ENCODE measurements at places on chromosomes 2 and 18.
A peak's percentile ranks its signal among the peaks of the same experiment; 100 is the strongest.

DNA sequence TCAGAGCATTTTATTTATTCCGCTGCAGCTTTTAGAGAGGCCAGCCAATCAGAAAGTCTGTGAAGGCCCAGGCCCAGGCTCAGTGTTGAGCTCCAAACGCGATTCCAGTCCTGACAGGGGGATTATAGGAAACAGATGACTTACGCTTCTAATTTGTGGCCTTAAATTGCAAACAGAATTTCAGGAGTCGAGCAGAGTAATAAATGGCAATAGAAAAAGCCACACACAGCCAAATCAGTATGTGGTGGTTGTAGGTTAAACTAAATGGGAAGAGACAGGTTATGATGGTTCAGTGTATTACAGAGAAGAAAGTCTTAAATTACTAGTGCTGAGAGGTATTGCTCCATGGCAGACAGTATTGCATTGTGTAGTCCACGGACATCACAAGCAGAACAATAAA, 131.0 kb upstream of the ZEB2 start:
- no peak for DNase-seq

- no peak for DNase-seq
These were observed 19.6 kb upstream of the CABLES1 start for GRCh38 chr18:23115683-23116096.

GRCh38 chr2:40344364-40344763, 107.5 kb downstream of the SLC8A1 start:
- DNase-seq: no peak

DNA sequence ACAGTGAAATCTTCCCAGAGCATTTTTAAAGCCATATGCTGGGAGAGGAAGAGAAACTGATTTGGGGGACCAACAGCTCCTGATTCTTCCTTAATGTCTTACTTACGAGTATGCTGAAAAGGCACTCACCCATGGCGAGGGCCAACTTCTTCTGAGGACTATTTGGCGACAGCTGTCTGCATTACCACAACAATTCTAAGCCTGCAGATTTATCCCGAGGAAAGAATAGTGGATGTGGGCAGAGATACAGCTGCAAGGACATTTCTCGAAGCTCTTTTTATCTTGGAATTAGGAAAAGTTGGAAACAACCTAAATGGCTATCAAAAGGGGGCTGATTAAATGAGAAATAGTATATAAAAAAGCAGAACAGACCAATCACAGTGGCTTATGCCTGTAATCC, 40.3 kb upstream of the FHL2 start:
- no peak for DNase-seq

DNA sequence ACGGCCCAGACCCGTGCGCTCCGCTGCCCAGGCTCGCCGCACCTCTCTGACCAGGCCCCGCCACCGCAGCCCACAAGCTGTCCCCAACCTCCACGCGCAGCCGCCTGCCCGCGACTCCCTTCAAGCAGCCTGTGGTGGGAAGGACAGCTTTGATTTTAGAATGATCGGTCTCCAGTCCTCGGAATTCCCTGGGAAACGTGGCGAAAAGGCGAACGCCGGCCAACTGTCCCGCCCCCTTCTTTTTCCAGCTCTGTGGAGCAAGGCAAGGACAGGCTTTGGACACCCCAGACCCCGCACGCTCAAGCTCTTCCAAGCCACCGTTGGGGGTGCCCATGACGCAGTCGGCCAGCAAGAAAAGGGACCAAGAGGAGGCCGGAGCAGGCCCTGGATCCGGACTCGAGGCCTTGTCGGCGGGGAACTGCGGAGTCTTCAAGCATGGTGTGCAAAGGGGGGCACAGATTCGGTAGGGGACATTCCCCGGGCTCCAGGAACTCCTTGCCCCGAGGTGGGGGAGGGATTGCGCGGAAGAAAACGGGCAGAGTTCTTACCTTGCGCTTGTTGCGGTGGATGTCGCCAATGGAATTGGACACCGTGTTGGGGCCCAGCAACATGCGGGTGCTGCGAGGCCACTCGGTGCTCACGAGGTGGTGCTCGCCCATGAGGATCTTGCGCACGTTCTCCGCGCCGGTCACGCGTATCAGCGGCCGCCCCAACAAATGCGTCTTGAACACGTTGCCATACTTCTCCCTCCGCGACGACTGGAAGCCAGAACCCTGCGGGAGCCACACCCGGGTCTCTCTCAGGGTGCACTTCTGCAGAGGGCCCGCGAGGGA, 4.0 kb downstream of the CYP26B1 start:
- DNase-seq: no peak

DNA sequence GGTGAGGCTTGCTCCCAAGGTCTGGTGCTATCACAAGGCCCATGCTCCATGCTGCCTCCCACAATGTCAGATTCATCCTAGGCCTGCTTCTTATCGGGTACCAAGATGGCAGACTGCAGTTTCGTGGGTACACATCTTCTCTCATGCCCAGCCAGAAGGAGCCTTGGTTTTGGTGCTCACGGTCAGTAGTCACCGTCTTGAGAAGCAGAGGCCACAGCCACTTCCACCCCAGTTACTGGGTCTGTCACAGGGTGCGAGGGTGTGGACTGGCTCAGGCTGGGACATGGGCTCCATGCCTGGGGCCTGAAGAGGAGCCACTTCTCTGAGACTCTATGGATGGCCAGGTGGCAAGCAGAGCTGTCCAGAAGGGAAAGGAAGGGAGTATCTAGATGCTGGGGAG, 178.8 kb upstream of the HS6ST1 start:
- no peak for DNase-seq

GRCh38 chr2:68994864-68995263, 18.1 kb upstream of the ANTXR1 start:
- DNase-seq: no peak

DNA sequence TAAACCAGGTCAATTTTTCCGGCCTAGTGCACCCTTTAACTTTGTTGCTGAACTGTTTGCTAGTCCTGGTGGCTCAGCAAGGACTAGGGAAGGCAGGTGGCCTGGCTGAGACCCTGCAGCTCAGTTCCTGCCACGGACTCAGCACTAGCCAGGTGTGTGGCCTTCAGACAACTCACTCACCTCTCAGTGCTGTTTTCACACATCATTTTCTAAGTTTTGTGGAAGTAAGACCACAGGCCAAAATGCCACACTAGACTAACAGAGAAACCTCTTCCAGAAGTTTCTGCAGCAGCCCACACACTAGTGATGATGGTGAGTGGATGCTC, 65.9 kb upstream of the SLC1A4 start:
- no peak for DNase-seq

DNA sequence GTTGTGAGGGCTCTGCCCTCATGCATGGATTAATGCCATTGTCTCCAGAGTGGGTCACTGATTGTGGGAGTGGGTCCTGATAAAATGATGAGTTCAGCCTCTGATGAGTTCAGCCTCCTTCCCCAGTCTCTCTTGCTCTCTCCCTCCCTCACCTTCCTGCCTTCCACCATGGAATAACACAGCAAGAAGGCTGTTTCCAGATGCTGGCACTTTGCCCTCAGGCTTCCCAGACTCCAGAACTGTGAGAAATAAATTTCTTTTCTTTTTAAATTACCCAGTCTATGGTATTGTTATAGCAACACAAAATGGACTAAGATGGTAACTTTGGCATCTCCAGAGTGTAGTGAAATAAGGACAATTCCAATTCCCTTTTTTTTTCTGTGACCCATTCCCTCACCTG, 47.1 kb upstream of the MAP4K3 start:
- DNase-seq: no peak

GRCh38 chr2:109348671-109349502, 219.9 kb downstream of the SH3RF3 start:
- DNase-seq: no peak

GRCh38 chr2:226234187-226234586, 565.4 kb downstream of the IRS1 start:
- DNase-seq: no peak

DNA sequence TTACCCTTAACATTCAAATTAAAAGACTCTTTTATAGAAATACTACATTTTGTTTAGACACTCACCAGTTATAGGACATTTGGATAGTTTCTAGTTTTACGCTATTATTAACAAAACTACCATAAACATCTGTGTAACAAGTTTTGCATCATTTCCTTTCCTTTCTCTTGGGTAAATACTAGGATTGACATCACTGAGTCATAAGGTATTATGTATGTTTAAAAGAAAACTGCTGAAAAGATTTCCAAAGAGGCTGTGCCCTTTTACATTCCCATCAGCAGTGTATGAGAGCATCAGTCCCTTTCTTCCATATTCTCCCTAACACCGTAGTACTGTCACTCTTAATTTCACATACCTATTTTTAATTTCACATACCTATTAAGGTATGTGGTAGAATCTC, 130.6 kb downstream of the USP34 start:
- no peak for DNase-seq

DNA sequence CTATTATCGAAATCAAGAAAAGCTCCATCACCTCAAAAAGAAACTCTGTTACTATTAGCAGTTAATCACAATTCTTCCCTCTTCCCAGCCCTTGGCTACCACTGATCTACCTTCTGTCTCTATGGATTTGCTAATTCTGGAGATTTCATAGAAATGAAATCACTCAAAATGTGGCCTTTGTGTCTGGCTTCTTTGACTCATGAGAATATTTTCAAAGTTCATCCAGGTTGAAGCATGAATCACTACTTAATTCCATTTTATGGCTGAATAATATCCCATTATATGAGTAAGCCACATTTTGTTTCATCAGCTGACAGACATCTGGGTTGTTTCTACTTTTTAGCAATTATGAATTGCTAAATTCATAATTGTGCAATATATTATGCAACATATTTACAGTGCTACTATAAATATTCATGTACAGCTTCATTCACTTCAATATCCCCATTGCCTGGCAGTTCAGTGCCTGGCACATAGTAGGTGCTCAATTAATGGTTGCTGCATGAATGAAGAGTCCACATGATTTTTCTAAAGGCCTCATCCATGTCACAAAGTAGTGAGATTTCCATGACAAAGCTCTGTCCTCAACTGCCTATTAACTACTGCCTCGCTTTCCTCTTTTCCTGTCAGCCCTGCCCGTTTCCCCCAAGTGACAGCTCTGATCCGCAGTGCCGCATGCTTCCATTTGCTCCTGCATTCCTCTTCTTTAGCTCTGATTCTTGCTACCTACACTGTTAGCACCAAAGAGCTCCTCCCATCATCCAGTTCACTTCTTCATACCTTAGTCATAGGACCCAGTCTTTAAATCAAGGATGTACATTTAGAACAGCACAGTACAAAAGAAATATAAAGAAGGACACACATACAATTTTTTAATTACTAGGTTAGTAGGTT, 32.8 kb downstream of the CCDC93 start:
- DNase-seq: no peak

DNA sequence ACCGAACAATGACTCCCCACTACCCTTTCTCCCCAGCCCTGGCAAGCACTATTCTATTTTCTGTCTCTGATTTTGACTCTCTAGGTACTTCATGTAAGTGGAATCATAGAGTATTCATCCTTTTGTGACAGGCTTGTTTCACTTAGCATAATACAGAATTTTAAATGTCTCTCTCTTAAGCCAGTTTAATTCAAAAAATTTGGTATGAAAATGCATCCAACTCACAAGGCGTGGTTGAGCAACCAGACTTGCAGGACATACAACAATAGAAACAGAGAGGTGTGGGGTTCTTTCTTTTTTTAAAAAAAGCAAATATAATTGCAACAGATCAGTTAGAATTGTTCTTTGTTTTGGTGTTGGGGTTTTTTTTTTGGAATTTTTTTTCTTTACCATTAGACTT, 47.6 kb upstream of the TMEM87B start:
- no peak for DNase-seq

DNA sequence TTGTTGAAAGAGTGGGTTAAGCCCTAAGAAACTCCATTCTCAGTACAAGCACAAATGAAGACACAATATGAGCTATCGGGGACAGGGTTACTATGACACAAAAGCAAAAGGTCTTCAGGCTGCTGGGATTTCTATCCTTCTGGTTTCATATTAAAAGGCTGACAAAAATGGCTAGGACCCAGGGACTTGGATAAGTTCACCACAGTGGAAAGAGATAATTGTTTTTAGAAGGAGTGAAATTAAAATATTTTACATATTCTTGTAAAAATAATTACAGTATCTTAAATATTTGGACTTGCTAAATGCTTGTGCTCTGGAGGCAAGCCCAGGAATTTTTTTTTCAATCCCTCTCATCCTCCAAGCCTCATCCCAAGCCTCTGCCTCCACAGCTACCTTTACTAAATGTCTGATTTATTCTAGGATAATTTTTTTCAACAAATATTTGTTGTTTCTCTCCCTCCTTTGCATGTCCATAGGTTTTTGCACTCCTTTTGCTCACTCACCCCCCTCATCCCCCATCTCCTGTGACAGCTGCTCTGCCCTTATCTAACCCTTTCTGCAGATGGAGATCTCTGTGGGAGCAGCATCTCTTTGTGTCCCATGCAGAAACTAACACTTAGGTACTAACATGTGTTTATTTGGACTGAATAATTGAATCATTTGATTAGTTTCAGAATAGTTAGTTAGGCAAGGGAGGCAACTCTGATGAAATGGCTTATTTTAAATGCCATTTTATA, 47.8 kb upstream of the NABP1 start:
- DNase-seq: no peak

GRCh38 chr2:212494418-212495020, 44.1 kb downstream of the ERBB4 start:
- DNase-seq: no peak

- DNase-seq: peak; percentile 48
These were observed 2.4 kb upstream of the INHBB start for GRCh38 chr2:120343433-120344105.

DNA sequence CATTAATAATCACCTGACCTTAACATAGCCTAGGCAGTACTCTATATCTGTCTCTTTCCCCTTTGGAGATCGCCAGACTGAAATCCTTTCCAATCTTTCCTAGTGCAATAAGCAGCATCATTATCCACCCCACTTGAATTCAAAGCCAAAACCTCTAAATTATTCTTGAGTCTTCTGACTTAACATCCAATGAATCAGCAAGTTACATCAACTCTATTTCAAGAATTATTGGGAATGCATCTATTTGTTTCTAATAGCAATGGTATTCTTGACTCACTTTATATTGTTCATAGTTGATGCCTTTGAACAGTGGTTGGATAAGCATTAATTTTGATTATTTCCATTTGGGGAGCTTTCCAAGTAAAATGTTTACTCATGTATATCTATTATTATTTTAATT, 144.8 kb downstream of the ZNF804A start:
- DNase-seq: no peak

DNA sequence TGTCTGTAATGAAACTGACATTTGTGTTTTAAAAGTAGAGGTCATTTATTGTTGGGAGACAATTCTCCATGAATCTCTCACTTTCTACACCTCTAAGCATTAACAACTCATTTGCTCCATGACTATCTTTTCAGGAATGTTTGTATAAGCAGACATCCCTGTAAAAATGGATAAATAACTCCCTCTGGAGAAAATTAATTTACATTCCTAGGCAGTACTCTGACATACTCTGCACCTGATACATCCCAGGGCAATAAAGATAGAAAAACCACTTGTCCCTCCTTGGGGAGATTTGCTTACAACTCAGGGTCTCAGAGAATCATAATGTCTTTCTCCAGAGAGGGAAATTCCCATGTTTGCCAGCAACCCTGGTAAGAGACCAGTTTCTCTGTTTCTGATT, 1037.7 kb upstream of the SLC39A10 start:
- no peak for DNase-seq

Measured in iPS DF 19.7 (cell line).